ENCODE measurements at places on chromosomes 1 and 21.

DNA sequence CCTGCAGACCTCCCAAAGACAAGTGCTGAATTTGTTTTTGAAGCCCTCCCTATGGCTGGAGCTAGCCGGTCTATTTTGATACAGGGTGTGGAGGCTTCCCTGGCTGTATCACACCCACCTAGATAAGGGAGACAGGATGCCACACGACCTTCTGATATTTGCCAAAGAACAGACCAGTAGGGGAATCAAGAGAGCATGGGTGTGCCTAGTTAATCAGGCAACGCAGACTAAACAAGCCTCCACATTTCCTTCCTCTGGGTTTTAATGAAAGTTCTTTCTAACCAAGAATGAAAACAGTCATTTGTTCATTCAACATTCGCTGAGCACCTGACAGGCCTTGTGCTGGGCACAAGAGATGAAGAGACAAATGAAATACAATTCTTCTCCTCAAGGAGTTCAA is 446.8 kb downstream of the PLPP3 start:
- no peak for DNase-seq

DNA sequence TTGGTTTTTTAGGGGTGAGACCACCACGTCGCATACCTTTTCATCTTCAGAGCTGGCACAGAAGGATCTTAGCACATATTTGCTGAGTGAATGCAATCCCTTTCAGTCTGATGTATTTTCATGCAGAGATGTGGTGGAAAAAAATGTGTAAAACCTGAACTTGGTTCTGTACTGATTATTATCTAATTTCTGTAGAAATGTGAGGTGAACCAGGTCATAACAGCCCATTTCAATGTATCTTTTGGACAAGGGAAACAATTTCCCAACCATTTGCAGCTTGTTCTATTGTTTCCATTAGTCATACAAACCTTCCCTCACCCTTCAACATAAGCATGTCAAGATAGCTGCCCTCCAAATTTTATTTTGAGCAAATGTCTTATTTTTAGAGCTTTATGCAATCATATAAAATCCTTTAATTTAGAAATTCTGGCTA is 46.8 kb upstream of the RUNX1 start:
- no peak for DNase-seq

GRCh38 chr1:160413716-160414115 is 13.4 kb downstream of the VANGL2 start:
- DNase-seq: no peak

- DNase-seq: no peak
Measured at GRCh38 chr1:239858529-239858928, 233.2 kb upstream of the FMN2 start.

GRCh38 chr1:89598450-89599331 is 34.2 kb upstream of the LRRC8C start:
- no peak for DNase-seq

DNA sequence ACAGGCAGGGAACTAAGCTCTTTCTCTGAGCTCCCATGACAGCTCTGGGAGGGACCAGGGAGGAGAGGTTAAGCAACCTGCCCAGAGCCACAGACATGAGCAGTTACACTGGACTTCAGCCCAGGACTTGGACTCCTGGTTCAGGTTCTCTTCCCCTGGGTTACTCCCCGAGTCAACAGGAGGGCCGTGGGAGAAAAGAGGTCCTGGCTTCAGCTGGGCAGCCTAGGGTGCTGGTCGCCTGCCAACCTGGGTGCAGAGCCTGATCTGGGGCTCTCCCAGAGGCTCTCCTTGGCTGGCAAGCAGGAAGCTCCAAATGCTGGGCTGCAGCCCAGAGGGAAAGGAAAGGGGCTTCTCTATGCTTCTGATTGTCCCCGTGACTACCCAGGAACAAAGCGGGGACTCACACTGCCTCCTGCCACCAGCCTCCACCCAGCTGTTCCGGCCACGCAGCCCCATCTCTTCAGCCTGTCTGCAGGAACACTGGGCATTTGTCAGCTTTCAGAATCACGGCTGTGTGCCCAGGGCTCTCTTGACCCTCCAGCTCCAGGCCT is 141.8 kb downstream of the HIVEP3 start:
- no peak for DNase-seq

DNA sequence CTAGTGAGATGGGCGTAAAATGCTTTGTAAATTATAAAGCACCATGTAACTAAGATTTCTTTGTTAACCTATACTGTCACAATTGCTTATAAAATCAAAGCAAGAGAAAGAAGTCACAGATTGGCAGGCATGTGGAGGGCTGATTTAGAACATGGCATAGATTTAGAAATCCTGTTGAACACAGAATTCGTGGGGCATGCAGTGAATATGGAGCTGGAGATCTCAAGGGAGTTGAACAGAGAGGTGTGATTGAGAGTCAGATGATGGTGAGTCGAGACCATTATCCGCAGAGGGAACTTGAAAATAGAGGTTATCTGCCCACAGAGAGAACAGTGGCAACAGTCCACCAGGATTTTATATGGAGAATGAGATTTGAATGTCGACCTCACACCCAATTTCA is 27.6 kb downstream of the PBX1 start:
- DNase-seq: no peak

GRCh38 chr1:160542303-160542945 is 19.4 kb upstream of the SLAMF6 start:
- no peak for DNase-seq

GRCh38 chr1:196180847-196181593 is 427.2 kb downstream of the KCNT2 start:
- no peak for DNase-seq

DNA sequence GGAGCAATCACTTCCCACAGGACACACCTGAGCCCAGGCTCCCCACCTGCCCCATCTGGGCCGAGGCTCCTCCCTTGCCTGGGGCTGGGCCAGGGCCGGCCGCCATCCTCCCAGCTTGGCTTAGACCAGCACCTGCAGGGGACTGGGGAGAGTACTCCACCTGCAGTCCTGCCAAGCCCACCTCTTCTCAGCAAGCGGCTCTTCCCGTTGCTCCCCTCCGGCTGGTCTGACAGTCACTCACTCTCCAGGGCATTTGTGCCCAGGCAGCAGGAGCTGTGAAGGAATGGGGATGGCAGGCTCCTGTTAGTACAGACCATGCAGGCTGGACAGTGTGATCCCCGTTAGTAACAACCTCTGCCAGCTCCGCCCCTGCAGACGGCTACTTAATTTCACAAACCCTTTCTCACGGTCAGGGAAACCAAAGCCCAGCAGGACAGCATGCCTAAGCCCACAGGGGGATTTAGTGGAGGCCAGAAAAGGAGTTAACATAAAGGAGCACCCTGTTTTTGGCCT is at the start of gene FYB2:
TSS of gene FYB2 (minus strand) at position 18 of the 513 bp plus-strand sequence. CDS start 114 bp downstream, outside the sequence.
- DNase-seq: no peak

DNA sequence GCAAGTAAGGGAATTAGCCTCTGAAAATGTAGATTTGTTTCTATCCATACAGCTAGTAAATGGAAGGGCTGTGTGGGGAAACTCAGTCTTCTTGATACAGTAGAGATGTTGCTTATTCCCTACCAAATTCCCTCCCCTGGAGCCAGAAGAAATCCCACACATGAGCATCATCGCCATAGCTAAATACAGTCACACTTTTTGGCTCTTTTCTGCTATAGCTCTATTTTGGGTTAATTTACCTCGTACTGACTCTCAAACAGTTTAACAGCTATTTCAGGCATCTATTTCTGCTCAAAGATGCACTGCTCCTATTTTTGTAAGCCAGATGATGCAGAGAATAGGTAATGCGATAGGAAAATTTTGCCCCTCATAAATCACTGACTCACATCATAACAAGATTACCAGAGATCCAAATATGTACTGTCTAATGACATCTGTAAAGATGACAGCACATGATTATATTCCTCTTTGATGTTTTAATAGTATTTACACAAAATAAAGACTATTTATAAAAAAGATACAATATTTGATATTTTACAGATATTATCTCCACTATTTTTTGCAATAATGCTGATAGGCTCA is 58.6 kb downstream of the XCL1 start:
- DNase-seq: no peak

Measured in NK-92 treated with Interleukin-12 subunit alpha and Interleukin-12 subunit beta, amount 100 ng/mL, for 24 hours (cell line).